GM13976 (cell line): ENCODE measurements at places on chromosomes 3 and 15.

DNA sequence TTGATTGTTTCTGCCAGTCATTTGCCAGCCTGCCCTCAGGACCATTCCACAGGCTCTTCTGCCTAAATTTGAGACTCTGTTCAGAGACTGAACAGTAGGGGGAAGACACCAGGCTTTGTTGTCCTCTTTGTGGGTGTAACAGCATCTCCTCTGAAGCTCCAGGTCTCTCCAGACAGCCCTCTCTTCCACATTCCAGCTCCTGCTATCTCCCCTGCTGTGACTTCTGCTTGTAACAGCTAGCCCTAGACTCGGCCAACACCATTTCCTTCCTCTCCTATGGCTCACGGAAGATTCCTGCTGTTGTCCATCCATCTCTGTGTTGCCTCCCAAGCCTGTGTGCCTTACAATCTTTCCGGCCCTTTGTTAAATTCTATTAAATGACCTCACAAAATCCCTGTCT is 40.2 kb downstream of the SUCLG2 start:
- DNase-seq = no peak

DNA sequence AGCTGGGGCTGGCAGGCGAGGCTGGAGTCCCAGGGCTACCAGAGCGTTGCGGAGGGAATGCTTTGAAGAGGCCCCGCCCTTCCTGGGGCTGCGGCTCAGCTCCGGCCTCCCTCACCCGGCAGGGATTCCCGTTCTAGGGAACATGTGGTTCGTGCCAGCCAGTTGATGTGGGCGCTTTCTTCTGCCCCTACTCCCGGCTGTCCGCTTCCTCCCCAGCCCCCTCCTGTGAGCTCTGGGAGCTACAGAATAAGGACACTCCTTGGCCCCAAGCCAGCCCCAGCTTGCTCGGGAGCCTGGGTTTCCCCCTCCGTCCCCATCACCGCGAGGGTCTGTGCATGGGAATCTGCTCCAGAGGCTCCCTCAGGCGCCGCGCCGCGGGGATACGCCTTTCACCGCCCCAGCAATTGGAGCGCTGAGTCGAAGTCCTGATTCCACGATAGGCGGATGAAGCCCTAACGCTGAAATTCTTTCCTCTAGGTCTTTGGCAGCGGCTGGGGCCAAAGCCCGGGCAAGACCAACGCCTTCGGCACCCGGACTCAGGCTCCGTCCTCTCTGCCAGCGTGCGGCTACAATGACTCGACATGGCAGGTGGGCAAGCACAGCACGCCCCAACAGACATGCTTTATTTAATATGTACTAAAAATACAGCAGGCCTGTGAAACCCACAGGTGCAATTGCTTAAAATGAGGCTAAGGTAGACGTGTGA is 69.5 kb downstream of the KLF15 start:
- DNase-seq = no peak

GRCh38 chr15:97806766-97807165 is 153.7 kb upstream of the ARRDC4 start:
- DNase-seq = no peak

GRCh38 chr3:104909198-104909597 is 457.5 kb upstream of the ALCAM start:
- no peak for DNase-seq

- no peak for DNase-seq
These were observed 121.1 kb downstream of the MEX3B start for GRCh38 chr15:81924729-81925128.

- DNase-seq = peak; percentile 59
These were observed 70.4 kb downstream of the KLF13 start for GRCh38 chr15:31396881-31397560.
